ENCODE measurements at places on chromosomes 4 and X.

DNA sequence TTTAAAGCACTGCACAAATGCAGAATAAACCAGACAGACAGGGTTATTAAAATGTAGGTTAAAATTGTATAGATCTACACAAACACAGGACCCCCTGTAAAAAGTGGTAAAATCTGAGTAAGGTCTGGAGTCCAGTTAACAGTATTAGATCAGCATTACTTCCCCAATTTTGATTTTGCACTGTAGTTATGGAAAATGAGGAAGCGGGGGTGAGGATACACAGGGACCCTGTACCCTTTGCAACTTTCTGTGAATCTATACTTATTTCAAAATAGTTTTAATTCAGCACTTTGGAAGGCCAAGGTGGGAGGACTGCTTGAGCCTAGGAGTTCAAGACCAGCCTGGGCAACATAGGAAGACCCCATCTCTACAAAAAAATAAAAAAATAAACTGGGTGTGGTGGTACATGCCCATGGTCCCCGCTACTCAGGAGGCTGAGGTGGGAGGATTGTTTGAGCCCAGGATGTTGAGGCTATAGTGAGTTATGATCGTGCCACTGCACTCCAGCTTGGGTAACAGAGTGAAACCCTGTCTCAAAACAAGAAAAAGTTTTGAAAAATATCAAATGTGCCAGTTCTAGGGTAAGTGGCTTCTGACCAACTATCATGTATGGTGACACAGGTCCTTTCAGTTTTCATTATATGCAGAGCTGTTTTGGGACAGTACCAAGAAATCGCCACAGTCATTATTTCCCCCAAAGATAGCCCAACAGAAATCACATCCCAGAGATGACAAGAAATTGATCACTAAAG lies 17.7 kb downstream of the SEL1L3 start:
- DNase-seq = no peak

GRCh38 chr4:13912966-13913365 lies 285.4 kb upstream of the BOD1L1 start:
- no peak for DNase-seq

GRCh38 chrX:13263560-13264251 lies 56.1 kb downstream of the ATXN3L start:
- no peak for DNase-seq

- no peak for DNase-seq
Measured at GRCh38 chr4:5988086-5988845, 30.0 kb downstream of the C4orf50 start.

DNA sequence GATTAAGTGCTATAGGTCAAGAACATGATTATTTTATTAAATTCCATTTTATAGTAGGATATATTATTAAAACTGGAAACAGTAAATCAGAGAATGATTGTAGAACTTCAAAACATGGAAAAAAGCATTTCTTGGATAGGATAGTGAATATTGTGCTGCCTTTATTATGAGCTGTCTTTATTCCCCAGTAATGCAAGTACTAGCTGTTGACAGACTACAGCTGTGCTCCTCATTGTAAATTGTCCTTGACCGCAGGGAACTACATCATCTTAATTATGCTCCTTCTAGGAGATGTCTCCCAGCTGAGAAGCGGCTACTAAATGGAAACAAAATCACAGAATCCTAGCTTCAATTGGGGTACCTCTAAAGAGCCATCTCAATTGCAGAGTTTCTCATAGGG lies 1457.2 kb upstream of the PCDH7 start:
- no peak for DNase-seq

- no peak for DNase-seq
Measured at GRCh38 chrX:72271091-72271788, 5.8 kb downstream of the RPS4X start.

DNA sequence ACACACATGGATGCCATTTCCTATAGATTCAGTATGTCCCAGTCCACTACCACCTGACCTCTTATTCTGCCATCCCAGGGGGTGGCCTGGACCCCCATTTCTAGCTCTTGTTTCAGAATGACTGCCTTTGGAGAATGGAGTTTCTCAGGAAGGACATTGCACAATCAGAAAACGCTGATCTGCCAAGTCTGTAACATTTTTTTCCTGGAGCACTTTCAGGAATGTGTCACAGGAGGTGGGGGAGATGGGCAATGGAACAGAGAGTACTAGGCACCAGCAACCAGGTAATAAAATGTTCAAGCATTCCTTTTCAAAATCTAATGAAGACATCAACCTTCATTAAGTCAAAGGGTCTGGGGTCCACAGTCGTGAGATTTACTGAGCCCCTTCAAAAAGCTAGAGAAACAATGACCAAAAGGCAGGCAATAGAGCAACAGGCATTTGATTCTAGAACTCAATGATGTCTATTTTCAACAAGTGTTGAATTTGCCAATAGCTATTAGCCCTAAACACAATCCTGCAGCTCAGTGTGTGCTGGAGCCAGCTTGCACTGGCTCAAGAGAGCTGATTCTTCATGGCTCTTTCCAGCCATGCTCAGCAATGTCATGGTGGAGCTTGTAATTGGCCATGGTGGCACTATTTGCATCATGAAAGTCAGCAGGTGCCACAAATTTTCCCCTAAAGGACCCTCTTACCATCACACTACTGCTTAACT lies 87.1 kb downstream of the KDR start:
- no peak for DNase-seq

DNA sequence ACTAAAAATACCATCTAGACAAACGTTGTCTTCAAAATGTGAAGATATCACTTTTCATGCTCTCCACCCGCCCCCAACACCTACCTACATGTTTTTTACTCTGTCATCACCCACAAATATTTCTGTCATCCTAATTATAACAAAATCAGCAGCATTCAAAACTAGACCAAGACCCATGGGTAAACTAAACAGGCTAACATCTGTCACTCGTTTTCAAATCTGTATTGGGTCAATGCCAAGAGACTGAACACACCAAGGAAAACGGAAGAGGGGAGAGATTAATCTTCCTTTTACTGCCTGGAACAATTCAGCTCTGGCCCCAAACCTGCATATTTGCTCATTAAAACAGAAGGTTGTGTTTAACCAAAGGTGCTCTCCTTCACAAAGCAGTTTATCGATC lies 17.5 kb downstream of the FAM184B start:
- no peak for DNase-seq

All from G401 (cell line).